ENCODE measurements at places on chromosomes 4 and X. TPM values are rescaled to one million over a fixed set of nuclear protein-coding genes. Genes with fewer than 3 reads are reported as not detected.

GRCh38 chrX:21779095-21779494 is 21.2 kb upstream of the SMPX start:
- H3K4me3 ChIP-seq = no peak overlapping the region
- H3K27me3 ChIP-seq = no peaks in the 10 kb centered on the region
- H3K27ac ChIP-seq = no peak overlapping the region
- no peaks in the 10 kb centered on the region for H3K36me3 ChIP-seq
- H3K4me1 ChIP-seq = no peaks in the 10 kb centered on the region

DNA sequence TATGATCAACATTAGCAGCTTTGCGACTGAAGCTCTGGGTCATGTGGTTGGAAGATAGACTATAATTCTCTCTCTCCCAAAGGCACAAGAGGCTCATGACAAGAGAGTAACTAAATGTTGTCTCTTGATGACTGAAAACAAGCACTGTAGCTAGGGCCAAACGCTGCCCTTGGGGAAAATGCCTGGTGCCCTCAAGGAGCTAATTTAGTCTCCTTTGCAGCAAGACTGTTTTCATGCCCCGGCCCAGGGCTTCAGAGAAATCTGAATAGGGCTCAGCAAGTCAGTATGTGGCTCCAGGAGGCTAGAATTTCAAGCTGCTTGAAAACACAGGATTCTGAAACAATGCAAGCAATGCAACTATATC is 411.9 kb downstream of the GPAT3 start:
- H3K4me1 ChIP-seq = no peaks in the 10 kb centered on the region
- DNase-seq = no peak
- H3K4me3 ChIP-seq = no peak overlapping the region
- no peaks in the 10 kb centered on the region for H3K36me3 ChIP-seq
- H3K27me3 ChIP-seq = no peaks in the 10 kb centered on the region

DNA sequence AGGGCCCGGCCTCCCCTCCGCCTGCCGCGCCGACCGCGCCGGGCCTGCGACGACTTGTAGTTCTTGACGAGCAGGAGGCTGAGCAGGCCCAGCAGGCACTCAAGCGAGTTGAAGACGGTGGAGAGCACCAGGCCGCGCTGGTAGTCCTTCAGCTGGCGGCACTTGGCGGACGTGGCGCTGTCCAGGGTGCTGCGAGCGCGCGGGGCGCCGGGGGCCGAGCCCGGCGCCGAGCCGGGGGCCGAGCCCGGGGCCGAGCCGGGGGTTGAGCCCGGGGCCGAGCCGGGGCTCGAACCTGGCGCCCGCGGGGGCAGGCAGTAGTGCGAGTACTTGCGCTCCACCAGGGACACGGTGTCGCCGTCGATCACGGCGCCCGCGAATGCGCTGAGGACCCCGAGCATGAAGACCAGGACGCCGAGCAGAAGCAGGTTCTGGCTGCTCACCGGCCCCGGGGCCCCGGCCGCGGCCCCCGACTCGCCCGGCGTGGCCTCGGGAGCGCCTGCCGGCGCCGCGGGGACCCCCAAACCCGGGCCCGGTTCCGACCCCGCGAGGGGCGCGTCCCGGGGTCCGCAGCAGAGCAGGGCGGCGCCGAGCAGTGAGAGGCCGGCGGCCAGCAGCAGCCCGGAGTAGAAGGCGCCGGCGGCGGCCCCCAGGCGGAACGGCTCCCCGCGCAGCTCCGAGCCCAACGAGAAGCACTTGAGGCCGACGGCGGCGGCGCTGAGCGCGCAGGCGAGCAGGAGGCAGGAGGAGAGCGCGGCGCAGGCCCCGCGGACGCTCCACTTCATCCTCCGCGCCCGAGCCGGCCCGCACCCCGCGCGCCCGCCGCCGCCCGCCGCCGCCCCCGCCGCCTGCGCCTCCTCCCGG is 584 bp downstream of the TMEM271 start:
- DNase-seq = no peak
- H3K27me3 ChIP-seq = no peaks in the 10 kb centered on the region
- H3K27ac ChIP-seq = no peak overlapping the region
- no peaks in the 10 kb centered on the region for H3K36me3 ChIP-seq
- no peaks in the 10 kb centered on the region for H3K4me1 ChIP-seq
- no peak overlapping the region for H3K4me3 ChIP-seq

The SOWAHB gene
- 4.0 TPM for total RNA-seq

The DCAF8L2 gene
- total RNA-seq = not detected
